ENCODE measurements at places on chromosomes 12 and 14.

DNA sequence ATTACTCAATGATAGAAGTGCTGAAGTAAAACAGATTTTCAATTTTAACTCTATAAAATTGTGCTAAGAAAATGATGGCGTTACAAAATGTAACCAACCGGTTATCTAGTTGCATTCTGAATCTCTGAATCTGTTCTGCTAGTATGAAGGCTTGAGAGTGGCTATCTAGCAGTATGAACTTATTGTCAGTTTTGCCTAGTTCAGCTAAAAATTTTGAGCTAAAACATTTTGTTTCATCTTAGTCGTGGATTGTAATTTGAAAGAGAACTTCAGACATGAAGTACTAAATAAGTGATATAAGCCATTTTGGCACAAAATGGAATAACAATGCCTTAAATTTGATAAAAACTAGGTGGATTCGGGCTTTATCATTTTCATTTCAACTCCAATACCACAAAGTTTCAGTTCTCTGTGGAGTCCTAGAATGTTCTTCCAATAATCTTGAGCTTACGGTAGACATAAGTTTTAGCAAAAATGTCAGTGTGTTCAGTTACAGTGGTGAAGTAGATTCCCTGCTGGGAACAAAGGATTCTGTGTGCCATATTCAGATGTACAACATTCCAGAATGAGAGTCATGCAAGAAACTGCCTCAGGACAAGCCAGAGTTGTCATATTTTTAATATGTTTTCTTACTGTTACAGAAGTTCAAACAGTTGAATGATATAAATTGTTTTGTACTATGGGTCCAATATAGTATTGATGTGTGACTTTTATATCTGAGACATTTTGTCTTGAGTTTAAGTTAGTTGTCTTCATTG lies 28.1 kb downstream of the ATP6V1D start:
- DNase-seq, result no peak

DNA sequence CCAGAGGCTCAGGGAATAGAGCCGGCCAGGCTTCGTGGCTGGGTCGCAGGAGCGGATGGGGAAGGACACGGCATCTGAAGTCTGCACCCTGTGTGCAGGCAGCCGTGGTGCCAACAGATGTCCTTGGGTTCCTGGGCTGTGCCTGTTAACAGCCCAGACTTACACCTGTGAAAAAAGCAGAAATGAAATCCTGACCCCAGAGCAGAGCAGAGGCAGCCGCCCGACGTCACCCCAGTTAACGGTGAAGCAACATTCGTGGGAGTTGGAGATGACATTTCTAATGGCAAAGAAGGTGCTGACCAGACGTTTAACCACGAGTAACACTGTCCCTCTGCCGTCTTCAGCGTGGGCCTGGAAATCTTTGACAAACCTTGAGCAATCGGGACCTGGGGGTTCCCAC lies 200.3 kb upstream of the DIO3 start:
- DNase-seq, result no peak

- DNase-seq, result no peak
Measured at GRCh38 chr14:59303216-59303615, 114.7 kb downstream of the DAAM1 start.

- no peak for DNase-seq
Measured at GRCh38 chr12:11906286-11906935, 164.3 kb upstream of the BCL2L14 start.

- no peak for DNase-seq
Measured at GRCh38 chr14:100525615-100526014, 61.6 kb downstream of the BEGAIN start.

GRCh38 chr14:71358209-71358931 lies 451.1 kb downstream of the PCNX1 start:
- DNase-seq, result no peak

DNA sequence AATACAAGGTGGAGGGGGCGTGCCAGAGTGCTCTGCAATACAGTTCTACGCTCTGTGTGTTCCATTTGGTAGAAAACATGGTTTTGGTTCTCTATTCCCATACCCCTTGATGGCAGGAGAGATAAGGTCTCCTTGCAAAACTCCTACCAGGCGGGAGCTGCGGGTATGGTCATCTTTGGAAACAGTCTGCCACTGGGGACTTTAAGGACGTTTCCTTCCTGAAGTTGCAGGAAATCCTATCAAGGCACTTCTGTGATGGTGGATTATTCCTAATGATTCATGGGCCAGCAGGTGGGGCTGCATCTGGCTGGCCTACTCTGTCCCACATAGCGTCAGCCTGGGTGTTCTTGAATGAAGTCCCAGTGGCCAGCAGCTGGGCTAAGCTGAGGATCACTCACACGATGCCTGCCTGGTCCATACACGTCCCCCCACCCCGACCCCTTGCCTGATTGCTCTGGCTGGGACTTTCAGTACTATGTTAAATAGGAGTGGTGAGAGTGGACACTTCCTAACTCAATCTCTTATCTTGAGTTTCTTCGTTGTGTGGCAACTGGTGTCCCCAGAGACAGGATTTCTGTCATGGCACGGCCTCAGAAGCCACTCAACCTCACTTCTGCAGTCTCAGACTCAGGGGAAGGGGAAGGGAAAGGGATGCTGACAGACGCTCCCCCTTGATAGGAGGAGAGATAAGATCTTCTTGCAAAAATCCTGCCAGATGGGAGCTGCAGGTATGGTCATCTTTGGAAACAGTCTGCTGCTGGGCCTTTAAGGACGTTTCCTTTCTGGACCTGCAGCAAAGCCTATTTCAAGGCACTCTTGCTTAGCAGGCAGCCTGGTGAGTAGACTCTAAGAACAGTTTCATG lies 61.0 kb upstream of the FKBP4 start:
- DNase-seq, result no peak

DNA sequence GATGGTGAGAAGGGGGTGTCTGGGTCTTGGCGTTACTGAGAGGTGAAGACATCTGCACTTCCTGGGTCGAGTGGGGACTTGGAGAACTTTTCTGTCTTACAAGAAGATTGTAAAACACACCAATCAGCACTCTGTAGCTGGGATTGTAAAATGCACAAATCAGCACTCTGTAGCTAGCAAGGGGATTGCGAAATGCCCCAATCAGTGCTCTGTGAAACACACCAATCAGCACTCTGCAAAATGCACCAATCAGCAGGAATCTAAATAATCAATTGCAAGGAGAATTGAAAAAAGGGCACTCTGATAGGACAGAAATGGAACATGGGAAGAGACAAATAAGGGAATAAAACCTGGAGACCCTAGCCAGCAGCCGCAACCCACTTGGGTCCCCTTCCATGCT lies 376.1 kb upstream of the SFSWAP start:
- no peak for DNase-seq

- DNase-seq, result no peak
Measured at GRCh38 chr12:6465467-6466183, 4.9 kb downstream of the VAMP1 start.

DNA sequence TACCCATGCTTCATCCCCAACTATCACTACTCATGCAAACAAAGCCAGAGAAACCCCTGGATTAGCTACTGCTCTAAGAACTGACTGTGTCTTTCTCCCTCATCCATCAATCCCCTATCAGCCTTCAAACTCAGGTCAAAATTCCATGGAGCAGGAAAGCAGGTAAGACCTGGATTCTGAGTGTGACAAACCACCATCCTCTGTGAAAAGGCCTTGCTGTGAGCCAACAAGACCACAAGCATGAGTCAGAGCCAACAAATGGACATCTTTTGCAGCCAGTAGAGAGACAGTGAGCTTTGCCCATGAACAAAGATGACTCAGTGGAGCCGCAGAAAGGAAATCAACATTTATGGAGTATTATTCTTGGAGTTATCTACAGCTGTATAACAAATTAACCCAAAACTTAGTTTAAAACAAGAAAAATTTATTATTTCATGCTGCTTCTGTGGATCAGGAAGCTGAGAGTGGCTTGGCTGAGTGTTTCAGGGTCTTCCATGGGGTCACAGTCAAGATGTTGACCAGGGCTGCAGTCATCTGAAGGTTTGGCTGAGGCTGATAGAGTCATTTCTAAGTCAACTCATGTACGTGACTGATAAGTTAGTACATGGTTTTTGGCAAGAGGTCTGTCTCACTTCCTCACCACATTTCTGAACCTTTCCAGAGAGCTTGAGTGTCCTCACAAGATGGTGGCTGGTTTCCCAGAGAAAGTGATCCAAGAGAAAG lies 61.1 kb downstream of the PITPNM2 start:
- DNase-seq, result no peak

- DNase-seq, result no peak
Measured at GRCh38 chr12:109293106-109293505, 16.0 kb downstream of the FOXN4 start.

- DNase-seq, result no peak
Measured at GRCh38 chr14:52861403-52861802, 70.0 kb upstream of the GNPNAT1 start.

DNA sequence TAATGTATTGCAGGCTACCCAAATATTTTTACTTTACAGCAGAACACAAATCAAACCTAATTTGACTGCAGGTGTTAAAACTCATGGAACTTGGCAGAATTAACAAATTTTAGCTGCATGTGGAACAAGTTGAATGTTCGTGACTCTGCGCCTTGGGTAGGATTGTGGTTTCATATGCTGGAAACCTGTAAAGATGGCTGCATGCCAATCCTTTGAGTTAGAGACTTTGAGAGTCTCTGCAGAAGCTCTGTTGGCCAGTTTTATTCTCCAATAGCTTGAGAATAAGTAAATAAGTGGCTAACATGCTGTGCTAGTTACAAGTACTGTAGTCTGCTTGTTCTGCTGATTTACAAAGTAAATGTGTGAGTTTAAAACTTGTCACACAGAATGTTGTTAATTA lies 77.8 kb downstream of the PDE6H start:
- no peak for DNase-seq

DNA sequence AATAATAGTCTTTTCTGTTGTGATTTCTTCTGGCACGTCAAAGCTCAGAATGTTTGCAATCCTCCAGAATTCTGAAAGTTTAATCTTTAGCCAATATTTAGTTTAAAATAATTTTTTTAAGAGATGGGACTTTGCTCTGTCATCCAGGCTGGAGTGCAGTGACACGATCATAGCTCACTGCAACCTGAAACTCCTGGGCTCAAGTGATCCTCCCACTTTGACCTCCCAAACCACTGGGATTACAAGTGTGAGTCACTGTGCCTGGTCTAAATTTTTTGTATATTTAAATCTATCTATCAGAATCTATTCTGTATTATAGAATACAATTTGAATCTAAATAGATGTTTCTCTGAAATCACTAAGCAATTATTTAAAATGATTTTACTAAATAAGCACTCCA lies 572.7 kb downstream of the VRK1 start:
- no peak for DNase-seq

- DNase-seq, result no peak
Measured at GRCh38 chr12:111975161-111975931, 37.6 kb downstream of the TMEM116 start.

GRCh38 chr12:25979563-25979962 lies 21.1 kb downstream of the RASSF8 start:
- DNase-seq, result no peak

- no peak for DNase-seq
Measured at GRCh38 chr12:12440784-12441428, 84.0 kb downstream of the BORCS5 start.

DNA sequence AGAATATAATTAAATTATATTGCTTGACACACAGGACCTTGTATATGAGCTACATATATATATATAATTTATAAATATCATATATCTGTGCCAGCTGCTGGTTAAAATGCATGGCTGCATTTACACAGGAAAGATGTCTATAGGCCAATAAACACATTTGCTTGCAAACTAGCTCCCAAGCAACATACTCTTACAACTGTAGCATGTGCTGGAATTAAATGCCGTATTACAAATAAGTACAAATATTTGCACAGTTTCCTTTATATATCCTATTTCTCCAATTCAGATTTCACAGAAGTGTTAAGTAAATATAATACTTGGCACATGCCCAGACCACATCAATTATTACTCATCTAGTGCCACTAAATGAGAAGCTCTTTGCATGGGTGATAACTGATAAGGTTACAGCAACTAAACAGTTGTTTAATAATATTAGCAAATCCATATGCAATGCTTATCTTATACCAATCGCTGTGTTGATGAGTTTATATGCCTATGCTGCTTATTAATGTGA lies 66.7 kb upstream of the E2F7 start:
- DNase-seq, result no peak

- DNase-seq, result no peak
Measured at GRCh38 chr12:25156061-25156460, 38.9 kb downstream of the DNAI7 start.

DNA sequence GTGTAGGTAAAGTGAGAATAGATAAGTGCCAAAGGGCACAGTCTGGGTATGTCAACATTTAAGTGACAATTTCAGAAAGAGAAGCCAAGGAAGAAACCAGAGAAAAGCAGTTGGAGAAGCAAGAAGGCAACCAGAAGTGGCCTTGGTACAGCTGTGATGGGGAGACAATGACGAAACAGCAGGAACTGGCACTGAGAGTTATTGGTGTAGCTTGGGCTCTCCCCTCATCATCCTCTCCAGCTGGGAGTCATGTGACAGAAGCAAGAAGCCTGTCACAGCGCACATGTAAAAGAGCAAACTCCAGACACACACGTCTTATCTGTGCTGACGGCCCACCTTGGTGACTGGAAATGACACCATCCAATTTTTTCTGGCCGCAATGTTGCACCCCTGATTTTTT lies 203.3 kb upstream of the NUDT4 start:
- DNase-seq, result no peak

GRCh38 chr12:15546102-15546701 lies 223.9 kb downstream of the PTPRO start:
- no peak for DNase-seq

GRCh38 chr14:100629098-100629497 lies 41.9 kb upstream of the BEGAIN start:
- no peak for DNase-seq

DNA sequence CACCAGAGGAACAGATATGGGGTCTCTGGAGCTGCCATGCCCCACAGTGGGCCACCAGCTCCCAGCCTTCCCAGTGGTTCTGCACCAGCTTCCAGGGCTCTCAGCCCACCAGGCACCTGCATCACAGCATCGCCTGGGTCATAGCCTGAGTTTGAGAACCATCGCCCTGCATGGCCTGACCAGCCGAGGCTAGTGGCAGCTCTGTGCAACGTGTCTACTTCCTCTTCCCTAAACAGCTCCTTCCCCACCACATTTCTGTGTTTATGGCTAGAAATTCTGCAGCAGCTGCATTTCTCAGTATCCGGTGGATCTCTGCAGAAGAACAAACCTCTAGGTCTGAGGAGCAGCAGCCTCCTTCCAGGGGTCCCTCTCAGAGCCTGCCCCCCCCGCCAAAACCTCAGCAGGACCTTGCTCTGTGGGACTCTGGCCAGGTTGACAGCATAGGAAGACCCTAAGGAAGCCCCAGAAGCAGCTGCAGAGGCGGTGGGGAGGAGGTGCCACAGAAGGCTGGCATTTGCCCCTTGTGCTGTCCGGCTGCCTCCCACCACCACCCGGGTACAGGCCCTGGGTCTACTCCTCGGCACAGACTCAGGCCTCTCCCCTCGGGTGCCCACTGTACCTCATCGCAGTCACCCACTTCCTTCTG lies 47.7 kb downstream of the PSMA6 start:
- no peak for DNase-seq

DNA sequence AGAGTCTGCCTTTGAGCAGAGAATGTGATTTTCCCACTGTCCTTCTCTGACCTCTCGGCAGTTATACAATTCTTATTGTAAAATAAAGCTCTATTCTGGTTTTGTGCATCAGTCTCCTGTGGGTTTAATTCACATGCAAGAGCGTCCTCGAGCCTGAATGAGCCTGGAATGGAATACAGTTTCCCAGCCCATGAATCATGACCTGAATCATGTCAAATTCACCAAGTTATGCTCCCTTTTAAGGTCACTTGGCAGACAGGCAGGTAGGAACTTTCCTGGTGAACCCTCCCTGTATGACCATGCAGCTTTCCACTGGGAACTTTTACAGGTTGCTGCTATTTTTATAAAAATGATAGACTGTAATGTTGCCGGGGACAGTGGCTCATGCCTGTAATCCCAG lies 41.7 kb downstream of the BICD1 start:
- DNase-seq, result no peak
